ENCODE measurements at places on chromosomes 12 and 14. TPM values are rescaled to one million over a fixed set of nuclear protein-coding genes. Genes with fewer than 3 reads are reported as not detected.

PLBD1 gene
- total RNA-seq = under 0.01 TPM

MTA1 gene
- total RNA-seq = 46.4 TPM

SCYL2 gene
- 27.3 TPM for total RNA-seq

SLC2A13 gene
- total RNA-seq = 4.0 TPM

RTN1 gene
- total RNA-seq = not detected

SLC6A12 gene
- total RNA-seq = not detected

DTX1 gene
- not detected for total RNA-seq

TMEM229B gene
- total RNA-seq = 3.0 TPM

MYF5 gene
- not detected for total RNA-seq

COQ6 gene
- total RNA-seq = 58.5 TPM

IL31 gene
- not detected for total RNA-seq

KRT5 gene
- total RNA-seq = 12,774 TPM

RIPK3 gene
- total RNA-seq = 8.0 TPM

RFX4 gene
- total RNA-seq = not detected

LALBA gene
- total RNA-seq = not detected
